Myocyte (in vitro differentiated cells): ENCODE measurements at places on chromosomes 12 and 14. TPM values are rescaled to one million over a fixed set of nuclear protein-coding genes. Genes with fewer than 3 reads are reported as not detected.

DNA sequence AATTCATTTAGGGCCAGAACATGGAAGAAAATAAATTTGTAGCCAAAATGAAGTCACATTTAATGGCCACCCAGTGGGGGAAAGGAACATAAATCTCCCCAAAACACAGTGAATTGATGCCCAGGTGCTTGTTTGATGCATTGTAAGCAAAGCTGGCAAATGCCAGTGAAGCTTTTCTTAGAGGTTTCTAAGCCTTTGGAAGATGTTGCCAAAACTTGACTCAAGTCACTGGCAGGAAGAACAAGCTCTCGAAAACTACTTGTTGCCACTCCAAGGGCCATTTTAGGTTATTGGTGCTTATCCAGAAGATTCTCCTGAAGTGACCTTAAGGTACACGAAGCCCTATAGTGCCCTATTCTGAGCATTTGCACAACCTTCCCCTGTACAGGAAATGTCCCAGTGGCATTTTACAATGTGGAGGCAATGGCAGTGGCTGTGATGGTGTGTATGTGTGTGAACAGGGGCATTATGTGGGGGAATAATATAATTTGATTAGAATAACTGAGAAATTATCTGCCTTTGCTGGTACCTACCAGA lies 89.5 kb upstream of the NOVA1 start:
- no peak for DNase-seq

DNA sequence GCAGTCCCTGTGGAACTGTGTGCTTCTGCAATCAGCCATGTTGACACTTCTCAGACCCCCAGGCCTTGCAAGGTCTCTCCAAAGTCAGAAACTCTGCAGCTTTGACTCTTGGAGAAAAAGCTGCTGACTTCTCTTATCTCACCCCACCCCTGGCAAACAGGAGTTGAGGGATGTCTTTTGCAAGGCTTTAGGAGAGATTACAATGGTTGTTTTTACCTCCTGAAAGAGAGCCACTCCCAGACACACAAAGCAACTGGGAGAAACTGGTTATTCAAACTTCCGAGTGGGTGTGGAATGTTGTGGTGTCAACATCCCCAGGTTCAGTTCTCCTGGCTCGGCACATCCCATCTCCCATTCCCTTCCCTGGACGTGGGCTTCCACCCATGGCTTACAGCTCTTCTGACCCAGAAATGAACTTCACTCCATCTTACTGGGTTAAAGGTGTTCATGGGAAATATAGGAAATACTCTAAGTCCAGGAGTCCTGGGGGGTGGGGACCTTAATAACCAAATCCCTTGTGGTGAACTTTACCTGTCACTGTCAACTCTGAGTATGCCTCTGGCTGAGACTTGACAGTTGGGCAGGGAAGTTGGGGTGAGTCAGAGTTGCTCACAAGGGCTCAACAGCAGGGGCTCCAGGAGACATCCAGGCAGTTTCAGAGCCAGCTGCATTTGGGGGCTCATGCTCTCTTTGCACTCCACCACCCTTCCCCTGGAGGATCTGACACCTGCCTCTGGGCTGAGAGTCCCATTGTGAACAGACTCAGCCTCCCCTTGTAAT lies 41.9 kb downstream of the CCDC177 start:
- DNase-seq = no peak

DNA sequence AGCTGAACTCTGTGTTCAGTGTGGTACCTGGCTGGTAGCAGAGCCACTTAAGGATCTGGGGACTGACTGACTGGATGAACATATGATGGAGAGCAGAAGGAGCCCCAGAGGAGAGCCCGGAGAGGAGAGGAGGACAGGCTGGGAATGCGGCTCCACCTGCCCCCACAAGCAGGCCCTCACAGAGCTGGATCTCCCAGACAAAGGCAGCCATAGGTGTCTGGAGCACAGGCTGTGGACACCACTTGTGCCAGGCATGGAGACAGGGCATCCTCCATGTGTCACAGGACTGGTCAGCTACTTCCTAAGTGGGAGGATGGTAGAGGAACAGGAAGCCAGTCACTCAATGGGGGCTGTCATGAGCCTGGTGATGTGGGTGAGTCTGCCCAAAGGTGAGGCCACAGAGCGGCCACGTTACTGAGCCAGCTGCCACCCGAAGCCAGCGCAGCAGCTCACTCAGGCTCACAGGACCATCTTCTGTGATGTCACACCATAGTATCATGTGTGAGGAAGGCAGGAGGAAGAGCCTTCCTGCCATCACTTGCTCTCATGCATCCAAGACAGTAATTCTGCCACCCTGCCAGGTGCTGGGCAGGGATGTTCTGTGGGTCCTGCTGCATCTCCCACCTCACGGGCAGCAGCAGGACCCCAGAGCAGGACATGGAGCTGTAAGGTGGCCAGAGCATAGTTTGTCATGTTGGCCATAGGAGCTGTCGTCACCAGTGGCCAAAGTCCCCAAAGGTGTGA lies 72.1 kb downstream of the PRIMA1 start:
- no peak for DNase-seq

DNA sequence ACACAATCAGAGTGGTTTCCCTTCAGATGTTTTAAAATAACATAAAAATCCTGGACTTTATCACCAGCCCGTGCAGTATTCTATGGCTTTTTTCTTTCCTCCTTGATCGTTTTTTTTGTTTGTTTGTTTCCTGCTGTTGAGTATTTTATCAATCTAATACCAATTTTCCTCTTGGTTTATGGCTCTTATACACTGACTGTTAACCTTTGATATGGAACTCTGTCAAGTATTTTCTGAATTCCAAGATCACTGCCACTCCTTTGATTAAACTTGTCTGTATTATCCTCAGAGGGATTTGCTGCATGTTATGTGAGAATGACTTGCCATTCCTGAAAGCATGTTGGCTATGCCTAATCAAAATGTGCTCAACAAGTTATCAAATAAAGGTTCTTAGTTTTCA lies 88.4 kb downstream of the PELI2 start:
- DNase-seq = no peak

DNA sequence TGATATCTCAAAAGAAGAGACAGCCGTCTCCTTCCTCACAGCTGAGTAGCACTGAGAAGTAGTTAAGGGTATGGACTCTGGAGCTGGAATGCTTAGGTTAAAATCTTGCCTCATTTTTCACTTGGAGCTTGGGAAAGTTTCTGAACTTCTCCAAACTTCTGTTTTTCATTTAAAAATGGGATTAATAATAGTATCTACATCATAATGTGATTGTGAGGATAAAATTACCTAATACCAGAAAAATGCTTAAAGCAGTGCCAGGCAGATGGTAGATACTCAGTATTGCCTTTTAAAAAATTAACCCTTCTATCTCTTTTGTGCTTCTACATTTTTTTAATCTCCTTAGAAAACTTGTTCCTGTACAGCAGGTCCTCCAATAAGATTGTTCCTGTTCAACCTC lies 63.1 kb downstream of the A2M start:
- no peak for DNase-seq

- no peak for DNase-seq
Measured at GRCh38 chr12:19138956-19139355, 9.4 kb downstream of the PLEKHA5 start.

DNA sequence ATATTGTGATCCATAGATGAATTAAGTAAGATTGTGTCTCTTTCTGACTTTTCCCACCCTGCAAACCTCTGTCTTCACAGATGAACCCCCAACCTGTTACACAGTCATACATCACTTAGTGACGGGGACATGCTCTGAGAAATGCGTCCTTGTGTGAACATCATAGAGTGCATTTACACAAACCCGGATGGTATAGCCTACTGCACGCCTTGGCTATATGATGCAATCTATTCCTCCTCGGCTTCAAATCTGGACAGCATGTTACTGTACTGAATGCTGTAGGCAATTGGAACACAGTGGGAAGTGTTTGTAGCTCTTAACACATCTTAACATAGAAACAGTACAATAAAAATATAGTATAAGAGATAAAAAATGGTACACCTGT lies 7.4 kb upstream of the TESPA1 start:
- no peak for DNase-seq

GRCh38 chr12:65532162-65532561 lies 253.7 kb downstream of the MSRB3 start:
- DNase-seq = no peak

GRCh38 chr12:57638096-57638495 lies 5.1 kb upstream of the B4GALNT1 start:
- no peak for DNase-seq

- DNase-seq = no peak
Measured at GRCh38 chr14:90297876-90298629, 33.7 kb downstream of the NRDE2 start.

DNA sequence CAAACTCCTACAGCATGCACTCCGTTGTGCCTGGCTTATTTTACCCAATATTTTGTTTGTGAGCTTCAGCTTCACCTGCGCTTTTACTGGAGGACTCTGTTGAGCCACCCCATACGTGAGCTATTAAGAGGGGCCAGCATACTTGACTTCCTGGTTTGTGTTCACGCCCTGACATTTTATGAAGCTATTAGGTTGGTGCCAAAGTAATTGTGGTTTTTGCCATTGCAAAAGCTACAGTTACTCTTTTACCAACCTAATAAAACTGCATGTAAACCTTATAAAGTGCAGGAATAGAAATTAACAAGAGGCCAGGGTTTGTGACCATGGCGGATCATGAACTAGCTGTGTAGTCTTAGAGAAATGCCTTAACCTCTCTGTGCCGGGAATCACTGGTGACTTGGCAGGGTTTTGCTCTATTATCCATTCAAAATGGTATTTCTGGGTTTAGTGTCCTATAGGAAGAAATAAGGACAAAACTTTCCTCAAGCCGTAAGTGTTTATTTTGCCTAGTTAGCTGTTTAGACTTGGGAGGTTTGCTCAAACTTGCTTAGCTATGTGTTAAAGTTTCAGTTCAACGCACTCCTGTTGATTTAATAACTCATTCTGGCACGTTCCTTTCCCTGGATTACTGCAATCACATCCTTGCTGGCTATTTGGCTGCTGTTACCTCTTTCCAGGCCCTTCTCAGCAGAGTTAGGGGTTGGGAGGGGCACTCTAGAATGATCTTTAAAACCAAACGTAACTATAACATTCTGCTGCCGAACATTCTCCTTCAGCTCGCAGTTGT lies 1027.6 kb downstream of the BCL11B start:
- no peak for DNase-seq

The REM2 gene
- 0.42 and 0.78 TPM in 2 replicates for total RNA-seq

The NDUFA12 gene
- total RNA-seq = 254 and 256 TPM in 2 replicates

The INHBC gene
- not detected in 2 replicates for total RNA-seq

The PKP2 gene
- 8.2 and 60.0 TPM in 2 replicates for total RNA-seq

The CATSPERB gene
- not detected in 2 replicates for total RNA-seq

The APOF gene
- total RNA-seq = not detected in 2 replicates

The ASB2 gene
- total RNA-seq = 0.73 and 8.9 TPM in 2 replicates

The PLEKHG7 gene
- total RNA-seq = 0.75 and 1.5 TPM in 2 replicates
